ENCODE measurements at places on chromosomes 3 and 15. TPM values are rescaled to one million over a fixed set of nuclear protein-coding genes. Genes with fewer than 3 reads are reported as not detected.

TRIM42 gene
- not detected for total RNA-seq

CCR9 gene
- not detected for total RNA-seq

DNA sequence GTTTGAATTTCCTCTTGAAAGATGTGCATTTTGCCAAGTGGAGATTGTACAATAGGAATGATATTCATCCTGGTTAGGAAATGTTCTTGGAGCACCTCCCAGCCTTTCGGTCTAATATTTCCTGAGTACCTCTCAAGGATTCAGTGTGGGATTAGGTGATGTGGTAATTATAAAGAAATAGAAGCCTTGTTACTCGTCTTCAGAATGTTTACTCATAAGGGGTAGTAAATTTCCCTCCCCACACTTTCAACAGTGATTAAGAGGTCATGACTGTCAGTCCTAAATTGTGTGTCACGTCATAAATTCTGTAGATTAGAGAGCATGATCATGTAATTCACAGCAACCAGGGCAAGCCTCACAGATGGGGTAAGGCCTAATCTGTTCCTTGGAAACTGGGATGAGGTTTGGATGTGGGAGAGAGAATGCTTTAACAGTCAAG, 633.1 kb upstream of the TBL1XR1 start:
- DNase-seq, result peak; percentile 77

DNA sequence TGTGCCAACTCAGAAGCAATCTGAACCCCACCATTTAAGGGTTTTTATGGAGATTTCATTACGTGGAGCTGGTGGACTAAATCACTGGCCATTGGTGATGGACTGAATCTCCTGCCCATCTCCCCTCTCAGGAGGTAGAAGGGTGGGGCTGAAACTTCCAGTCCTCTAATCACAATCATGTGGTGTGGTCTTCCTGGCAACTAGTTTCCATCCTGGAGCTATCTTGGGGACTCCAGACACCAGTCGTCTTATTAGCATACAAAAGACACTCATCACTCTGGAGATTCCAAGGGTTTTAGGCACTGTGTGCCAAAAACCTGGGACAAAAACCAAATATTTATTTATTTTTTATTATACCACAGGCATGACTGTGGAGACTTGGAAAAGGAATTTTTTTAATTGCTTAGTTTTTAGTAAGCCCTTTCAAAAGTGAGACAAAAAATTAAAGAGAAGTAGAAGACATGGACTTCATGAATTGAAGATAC, 203.6 kb downstream of the WNT5A start:
- DNase-seq, result no peak

DNA sequence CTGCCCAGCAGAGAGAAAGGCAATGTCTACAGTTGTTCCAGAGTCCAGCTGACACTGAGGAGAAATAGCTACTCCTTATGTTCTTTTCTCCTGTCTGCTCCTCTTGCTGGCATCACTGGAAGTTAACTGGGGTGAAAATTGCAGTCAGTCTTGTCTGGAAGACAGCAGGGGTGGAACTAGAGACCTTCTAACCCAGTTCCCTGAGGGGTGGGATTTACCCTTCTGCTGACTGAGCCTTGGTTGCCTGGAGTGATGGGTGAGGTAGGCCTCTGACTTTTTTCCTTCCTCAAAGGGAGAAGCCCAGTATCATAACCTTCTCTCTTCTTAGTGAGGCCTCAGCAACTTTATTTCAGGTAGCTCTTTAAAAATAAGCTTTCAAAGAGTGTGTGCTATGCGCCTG, 16.2 kb downstream of the ZNF609 start:
- DNase-seq, result no peak

DNA sequence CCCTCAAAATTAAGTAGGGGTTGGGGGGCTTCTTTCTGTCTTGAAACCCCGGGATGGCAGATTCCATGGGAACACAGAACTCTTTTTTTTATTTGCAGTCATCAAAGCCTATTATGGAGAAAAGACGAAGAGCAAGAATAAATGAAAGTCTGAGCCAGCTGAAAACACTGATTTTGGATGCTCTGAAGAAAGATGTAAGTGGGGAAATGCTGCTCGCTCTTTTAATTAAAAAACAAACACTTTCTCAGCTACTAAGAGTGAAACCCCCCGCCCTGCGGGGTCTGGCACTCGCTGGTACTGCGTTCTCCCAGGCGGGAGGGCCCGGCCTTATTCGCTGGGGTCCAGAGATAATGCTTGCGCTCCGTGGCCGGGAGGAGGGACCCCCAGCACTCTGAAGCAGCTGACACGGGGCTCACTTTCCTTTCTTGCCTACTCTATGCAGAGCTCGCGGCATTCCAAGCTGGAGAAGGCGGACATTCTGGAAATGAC, 615 bp downstream of the HES1 start:
- DNase-seq, result no peak
